Retina (tissue), 1 donor: ENCODE measurements at places on chromosomes 3 and 15.

DNA sequence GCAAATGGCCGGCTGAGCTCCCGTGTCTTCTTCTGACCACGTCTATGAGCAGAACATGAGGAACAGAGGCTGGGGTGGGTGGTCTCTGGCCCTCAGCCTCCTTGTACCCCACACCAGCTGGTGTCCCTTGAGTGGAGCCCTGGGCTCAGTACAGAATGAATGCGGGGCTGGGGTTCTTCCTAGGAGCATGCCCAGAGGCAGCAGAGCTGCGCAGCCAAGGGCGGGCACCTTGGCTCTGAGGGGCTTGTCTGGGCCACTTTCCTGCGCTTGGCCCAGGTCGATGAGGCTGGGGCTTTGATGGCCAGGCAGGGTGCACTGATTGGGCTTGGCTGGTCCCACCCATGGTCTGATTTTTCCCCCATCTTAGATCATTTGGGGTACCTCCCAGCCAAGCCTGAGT lies 6.4 kb downstream of the SCN5A start:
- DNase-seq, result no peak

DNA sequence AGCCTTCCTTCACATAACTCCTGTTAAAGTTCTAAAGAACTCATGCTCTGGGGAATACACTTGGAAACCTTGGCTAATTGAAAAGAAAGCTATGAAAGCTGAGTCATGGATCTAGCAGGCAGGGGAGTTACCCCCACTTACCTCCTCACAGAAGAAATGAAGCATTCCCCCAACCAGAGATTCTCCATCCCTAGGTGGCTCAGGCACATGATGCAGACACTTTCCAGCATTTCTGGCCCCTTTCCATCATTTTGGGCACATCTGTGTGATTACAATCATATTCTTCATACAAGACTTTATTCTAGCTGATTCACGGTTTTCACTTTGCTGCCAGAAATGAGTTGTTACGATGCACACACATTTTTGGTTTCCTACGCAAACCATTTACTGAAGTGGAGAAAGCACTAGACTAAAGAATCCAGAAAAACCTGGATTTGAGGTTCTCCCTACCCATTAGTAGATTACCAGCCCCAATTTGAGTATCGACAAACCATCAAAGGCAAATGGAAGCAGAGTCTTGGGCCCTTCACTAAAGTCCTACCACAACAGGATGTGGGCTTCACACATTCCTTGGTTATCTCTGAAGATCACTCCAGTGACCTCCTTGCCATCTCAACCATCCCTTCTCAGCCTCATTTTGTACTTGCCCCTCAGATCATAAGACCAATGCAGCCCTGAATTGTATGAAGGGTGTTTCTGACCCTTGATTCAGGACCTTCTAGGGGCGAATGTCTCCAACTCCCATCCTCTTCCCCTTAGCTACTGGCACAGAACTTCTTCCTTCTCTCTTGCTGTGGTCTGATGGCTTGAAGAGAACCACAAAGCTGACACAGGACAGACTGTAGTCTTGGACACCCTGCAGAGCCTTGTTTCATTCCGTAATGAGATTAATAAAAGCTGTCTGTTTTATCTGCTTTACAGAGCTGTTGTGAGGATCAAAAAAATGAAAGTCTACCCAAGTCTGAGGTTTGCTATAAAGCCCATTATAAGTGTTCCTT lies 42.5 kb upstream of the SNRK start:
- no peak for DNase-seq

- DNase-seq, result no peak
These were observed 258.5 kb downstream of the PTPRG start for GRCh38 chr3:61819861-61820260.

GRCh38 chr15:51077221-51078153 lies 17.2 kb downstream of the TNFAIP8L3 start:
- DNase-seq, result peak; percentile 85

DNA sequence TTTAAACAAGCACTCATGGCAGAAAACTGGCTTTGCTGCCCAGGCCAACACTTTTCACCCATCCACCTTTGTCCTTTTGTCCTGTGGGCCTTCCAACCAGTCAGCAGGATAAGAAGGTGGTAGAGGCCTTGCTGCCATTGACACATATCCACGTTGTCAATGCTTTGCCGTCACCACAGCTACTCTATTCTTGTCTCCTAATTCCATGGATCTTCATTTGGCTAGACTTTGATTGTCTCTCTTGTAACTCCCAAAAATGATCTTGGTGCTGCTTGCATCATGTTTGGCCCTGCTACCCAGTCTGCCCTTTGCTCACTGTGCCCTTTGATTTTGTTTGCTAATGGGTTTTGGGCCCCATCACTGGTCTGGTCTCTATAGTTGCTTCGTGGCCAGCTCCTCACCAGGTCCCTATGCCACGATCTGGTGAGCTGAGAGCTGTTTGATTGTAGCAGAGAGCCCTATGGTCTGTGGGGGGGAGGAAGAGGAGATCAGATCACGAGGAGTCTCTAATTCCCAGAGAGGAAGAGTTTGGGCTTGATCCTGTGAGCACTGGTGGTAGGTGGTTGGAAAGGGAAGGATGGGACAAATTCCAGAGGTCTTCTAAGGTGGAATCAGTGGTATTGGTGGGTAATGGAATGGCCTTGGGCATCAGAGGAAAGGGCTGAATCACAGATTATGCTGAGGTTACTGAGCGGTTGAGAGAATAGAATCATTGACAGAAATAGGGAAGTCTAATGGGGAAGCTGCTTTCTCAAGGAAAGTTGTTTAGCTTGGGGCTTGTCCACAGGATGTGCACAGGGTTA lies 40.3 kb downstream of the ABHD2 start:
- DNase-seq, result no peak

DNA sequence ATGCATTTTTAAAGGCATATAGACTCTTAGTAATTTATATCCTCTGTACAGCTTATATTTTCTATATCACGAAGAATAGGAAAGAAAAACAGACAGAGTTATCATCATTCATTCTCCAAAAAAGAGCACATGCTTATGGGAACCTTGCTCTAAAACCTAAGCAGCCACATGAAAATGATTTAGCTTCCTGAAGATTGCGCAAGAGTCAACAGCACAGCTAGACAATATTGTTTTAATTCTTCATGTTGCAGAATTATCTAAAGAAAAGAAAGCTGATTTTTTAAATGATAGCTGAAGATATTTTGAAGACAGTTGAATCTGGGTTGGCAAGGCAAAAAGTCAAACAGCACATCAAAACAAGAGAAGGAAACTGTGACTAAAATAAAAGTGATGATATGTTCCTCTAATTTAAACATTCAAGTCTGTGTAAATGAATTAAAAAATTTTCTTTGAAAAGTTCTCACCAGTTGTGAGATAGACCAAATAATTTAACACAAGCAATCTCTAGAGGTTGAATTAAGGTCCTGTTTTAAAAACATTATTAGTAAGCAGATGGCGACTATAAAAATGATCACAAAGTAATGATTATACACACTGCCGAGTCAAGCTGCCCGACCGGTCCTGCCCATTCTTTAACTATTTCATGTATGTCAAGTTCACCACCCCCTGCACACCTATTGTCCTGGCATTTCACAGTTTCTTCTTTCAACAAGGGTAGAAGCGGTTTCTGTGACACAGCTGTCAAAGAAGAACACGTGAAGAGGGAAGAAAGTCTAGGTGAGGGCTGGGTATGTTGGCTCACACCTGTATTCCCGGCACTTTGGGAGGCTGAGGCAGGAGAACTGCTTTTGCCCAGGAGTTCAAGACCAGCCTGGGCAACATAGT lies 74.2 kb upstream of the BHLHE40 start:
- no peak for DNase-seq

DNA sequence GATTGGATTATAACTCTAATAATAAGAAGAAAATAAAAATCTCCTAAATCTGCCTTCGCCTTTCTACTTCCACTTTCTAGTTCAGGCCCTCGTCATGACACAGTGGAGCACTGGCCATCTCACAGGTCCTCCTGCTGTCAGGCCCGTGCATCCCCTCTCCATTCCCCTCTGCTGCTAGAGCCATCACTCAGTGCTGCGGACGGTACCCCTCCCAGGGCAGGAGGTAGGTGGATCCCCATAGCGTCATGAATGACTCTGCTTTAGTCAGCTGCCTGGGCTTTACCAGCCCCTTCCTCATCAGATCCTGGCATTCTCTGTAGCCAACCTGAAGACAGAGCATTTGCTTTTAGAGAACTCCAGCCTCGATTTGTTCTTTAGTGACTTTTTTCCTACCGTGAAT lies 12.0 kb upstream of the PPP1R2 start:
- DNase-seq, result no peak

- no peak for DNase-seq
These were observed 106.8 kb downstream of the IGF1R start for GRCh38 chr15:98755138-98755537.

DNA sequence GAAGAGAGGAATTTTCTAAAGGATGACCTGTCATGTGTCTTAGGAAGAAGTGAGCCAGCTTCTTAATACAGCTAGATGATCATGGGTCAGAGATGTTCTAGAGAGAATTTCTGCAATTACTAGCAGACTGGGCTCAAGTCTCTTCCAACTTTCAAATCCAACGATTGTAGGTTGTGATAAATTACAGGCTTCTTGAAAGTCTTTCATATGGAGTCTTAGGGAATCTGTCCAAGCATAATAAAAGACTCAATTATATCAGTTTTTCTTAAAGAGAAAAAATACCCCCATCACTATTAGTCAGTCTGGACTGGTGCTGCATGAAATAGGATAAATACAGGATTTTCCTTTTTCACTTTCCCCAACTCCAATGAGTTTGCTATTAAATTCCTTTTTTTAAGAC lies 59.1 kb downstream of the DRD3 start:
- no peak for DNase-seq

DNA sequence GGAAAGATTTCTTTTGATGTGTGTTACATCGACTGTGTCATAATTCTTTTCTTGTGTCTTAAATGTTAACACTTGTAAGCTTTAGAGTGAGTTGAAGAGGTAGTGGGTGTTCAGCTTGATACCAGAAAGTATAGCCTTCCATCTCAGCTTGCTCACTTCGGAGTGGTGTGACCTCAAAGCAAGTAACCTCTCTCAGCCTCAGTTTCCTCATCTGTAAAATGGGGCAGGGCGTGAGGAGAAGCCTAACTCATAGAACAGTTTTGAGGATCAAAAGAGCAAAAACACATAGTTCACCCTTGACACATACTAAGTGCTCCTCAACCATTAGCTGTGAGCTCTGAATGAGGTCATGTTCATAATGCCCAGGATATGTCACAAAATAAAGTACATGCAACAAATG lies 434.8 kb upstream of the PROK2 start:
- no peak for DNase-seq

DNA sequence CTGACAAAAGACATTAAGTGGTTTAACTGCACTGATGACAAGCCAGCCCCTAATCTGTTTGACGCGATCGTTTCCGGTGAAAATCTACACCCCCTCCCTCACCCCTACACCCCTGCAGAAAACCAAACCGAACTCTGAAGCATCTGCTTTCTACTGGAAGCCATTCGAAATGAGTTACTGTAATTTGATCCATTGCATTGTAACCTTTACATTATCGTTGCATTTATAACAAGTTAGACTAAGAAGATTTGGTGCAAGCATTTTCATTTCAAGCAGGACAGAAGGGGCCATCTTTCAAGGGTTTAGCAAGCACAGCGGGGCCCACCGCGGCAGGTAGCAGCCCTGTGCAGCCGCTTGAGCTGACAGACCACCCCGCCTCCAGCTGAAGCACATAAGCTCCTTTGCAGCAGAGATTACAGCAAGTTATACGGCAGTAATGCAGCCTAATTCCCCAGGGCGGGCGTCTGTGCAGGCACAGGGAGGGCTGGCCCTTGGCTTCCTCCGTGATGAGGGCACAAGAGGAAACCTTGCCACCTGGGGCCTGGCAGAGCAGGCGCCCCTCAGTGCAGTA lies 79.3 kb downstream of the CHSY1 start:
- DNase-seq, result peak; percentile 75
